ENCODE measurements at places on chromosomes 1 and 21.

DNA sequence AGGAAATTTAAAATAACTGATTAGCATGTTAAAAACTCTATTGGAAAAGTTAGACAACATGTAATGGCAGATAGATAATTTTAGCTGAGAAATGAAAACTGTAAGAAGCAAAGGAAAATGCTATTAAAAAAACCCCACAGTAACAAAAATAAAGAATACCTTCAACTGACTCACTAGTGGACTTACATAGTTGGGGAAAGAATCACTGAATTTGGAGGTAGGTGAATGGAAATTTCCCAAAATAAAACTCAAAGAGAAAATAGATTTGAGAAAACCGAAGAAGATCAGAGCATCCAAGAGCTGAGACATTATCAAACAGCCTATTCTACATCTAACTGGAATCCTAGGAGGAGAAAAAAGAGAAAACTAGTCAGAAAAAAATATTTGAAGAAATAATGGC is 34.7 kb downstream of the PDE4B start:
- no peak for DNase-seq

DNA sequence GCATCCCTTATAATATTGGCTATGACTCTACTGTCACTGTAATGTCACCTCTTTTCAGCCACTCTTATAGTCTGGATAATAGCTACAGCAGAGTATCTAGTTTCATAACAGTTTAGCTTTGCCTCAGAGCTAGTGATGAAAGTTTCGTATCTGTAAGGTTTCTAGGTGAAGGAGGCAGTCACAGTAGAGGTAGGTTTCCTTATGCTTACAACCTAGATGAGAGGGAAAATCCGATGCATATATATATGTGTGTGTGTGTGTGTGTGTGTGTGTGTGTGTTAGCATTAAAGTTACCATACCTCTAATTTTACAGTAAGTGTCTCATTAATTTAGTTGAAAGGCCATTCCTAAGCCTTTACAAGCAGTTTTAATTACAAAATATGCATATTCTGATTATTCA is 2.2 kb upstream of the TOR1AIP2 start:
- DNase-seq: no peak

DNA sequence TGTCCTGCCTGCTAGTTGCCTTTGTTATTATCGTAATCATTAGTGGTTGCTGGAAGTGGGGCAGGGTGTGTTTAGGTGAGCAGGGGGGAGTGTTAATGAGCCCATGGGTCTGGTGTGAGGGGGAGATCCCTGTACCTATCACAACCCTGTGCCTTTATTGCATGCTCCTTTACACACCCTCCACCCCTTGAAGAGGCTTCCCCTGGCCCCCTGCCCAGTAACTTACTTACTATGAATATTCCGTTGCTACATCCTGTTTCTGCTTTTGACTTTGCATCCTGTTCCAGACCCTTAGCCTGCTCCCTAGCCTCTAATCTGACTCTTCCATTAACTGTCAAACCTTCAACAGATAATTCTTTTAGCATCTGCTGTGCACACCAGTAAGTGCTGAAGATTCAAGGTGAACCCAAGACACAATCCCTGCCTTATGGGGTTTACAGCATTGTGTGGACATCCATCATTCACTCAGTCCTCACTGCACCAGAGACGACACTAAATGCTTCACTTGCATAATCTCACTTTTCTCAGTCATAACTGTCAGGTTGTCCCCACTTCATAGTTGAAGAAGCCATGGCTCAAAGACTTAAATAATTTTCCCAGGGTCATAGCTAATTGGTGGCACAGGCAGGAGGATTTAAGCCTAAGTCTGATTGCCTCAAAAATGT is 47.9 kb downstream of the CDC7 start:
- DNase-seq: peak; percentile 54

- DNase-seq: no peak
Observed at GRCh38 chr1:47444562-47445465, 7.0 kb downstream of the FOXD2 start.

DNA sequence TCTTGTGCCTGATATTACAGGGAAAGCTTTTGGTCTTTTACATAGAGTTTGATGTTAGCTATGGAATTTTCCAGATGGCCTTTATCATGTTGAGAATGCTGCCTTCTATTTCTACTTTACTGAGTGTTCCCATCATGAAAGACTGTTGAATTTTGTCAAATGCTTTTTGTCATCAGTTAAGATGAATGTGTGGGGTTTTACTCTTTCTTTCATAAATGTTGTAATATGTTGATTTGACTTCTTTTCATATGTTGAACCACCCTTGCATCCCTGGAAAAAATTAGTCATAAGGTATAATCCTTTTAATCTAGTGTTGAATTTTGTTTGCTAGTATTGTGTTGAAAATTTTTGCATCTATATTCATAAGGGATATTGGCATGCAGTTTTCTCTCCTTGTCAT is 16.1 kb upstream of the HOOK1 start:
- DNase-seq: no peak

DNA sequence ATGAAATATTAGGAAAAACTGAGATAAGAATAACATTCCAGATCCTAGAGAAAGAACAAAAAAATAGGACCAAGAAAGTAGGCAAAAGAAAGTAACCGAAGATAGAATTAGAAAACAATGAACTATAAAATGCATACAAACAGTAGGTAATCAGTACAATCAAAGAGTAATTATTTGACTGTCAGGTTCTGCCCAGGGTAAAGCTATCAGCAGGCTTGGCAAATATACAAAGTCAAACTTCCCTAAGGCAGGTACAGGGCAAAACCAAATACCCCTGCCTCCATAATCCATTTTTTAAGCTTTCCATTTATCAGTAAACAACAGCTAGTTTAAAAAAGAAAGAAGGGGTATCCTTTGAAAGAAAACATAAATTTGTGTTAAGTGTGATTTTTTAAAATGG is 44.4 kb downstream of the TESK2 start:
- no peak for DNase-seq

- peak; percentile 38 for DNase-seq
Observed at GRCh38 chr21:44299458-44300261, at the start of gene PFKL. PFKL (plus strand) TSS chr21:44300053; CDS start chr21:44300106, 53 bp downstream.

- DNase-seq: no peak
Observed at GRCh38 chr1:9242338-9242969, 7.9 kb downstream of the H6PD start.

DNA sequence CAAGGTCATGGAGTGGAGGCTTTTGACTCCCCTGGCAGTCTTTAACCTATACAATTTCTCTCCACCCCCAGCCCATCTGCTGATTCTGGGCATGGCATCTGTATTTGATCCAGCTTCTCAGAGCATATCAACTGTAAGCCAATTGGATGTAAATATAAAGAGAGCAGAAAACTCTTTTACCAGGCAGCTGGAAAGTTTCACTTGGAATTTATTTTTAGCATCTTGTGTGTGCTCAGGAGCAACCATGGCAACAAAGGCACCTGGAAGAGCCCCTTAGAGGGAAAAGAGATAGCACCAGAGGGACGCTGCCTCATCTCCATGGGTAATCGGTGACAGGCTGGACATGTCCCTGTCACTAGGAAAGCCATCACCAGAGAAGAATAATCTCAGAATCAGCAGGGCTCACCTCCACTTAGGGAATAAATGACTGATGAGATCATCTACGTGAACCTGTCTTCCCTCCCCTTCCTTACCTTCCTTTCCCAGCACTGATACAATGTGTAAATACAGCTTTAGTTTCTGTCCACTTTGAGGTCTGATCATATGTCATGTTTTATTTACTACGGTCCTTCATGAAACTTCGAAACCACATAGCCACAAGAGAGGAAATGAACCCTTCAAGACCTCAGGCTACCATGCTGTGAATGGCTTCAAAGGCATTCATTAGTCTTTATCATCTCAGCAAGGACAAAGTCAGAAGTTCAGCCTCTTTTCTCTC is 25.3 kb upstream of the SIPA1L2 start:
- no peak for DNase-seq

DNA sequence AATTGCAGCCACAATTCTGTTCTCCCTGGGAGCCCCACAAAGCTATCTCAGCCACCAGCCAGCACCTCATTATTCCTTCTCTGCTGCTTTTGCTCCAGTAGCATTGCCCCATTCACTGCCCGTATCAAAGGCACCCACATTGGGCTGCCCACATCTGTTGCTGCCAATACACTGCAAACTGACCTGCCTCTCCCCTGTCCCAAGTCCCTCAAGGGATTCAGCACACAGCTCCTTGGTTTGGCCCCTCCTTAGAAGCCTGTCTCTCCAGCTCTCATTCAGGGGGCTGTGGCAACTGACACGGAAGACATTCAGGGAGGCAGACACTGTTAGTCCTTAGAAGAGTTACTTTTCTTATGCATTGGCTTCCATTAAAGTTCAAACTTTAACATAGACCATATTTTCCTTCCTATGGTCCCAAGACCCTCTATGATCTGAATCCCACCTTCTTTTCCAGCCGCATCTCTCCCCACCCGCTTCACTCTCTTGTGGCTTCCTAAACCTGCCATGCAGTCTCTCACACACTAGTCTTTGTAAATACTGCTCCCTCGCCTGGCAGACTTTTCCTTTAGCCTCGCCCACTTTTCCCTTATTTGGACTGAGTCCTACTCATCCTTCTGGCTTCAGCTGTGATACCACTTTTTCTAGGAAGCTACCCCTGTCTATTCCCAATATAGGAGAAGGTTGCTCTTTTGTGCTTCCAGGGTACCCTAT is 19.3 kb upstream of the KLHDC8A start:
- DNase-seq: no peak

- DNase-seq: no peak
Observed at GRCh38 chr21:31182231-31183140, 144.2 kb upstream of the KRTAP19-8 start.

DNA sequence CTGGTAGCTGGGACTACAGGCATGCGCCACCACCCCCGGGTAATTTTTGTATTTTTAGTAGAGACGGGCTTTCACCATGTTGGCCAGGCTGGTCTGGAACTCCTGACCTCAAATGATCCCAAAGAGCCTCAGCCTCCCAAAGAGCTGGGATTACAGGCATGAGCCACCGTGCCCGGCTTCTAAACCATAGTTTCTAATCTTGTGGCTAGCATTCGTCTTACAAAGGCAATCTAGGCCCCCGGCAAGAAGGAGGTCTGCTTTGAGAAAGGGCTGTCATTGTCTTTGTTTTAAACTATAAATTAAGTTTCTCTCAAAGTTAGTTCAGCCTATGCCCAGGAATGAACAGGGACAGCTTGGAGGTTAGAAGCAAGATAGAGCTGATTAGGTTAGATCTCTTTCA is 10.3 kb upstream of the L1TD1 start:
- no peak for DNase-seq

- no peak for DNase-seq
Observed at GRCh38 chr1:156848461-156849150, 10.3 kb downstream of the INSRR start.

GRCh38 chr1:36088265-36088576 is 471 bp upstream of the ADPRS start:
- DNase-seq: no peak

- DNase-seq: no peak
Observed at GRCh38 chr1:82220754-82221153, 420.0 kb downstream of the ADGRL2 start.

DNA sequence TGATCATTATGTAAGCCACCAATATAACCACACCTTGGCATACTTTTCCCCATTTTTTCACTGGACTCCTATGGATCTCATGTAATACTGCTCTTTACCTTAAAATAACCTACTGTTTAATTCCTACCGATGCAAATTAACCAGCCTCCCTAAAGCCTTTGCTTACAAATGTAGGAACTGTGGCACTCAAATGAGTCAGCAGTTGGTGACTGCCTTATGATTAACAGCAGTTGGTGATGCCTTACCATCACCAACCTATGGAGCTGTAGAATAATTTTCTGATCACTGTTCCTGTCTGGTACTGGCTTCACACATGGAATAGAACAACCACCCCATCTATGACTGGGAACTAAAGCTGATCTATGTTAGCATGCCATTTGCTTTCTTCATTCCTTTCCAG is 7.8 kb upstream of the NUDT17 start:
- DNase-seq: no peak

DNA sequence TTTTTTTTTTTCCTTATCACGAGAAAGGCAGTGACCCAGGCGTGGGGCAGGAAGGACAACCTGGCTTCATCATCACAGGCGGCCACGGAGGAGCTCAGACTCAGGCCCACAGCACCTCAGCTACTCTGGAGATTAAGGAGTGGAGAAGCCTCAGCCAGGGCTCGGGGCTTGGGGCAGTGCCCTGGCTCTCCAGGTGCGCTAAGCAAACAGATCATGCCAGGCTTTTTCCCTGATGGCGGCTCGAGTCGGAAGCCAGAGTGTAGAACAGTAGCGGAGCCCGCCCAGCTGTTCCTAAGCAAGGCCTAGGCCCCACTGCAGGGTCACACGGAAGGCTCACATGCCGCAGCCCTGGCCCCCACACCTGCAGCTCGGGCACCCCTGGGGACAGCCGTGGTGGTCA is 70.7 kb downstream of the AGPAT3 start:
- no peak for DNase-seq

DNA sequence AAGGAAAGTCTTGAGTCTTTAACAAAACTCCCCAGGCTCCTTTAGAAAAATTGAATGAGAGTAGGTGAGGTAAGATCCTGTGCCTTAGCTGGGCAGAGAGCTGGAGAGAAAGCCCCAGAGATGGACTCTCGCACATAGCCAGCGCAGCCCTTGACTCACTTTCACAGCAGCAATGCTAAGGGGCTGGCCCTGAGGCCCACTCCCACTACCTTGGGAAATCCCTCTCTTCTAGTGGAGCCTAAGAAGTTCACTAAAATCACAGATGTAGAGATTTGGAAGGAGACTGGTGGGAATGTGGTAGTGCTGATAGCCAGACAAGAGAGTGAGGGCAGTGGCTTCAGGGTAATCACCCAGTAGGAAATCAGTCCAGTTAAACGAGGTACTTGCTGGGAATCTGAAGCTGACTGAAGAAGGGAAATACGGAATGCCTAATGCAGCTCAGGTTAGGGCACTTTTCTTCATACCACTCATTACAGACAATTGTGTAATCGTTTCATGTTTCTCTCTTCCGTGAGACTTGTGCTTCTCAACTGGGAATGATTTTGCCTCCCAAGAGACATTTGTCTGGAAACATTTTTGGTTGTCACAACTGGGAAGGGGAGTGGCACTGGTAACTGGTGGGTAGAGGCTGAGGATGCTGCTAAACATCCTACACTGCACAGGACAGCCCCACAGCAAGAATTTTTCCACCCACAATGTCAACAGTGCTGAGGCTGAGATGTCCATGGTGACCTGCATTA is 42.4 kb upstream of the LRRC8C start:
- DNase-seq: no peak

- DNase-seq: no peak
Observed at GRCh38 chr1:72324451-72324850, 42.1 kb upstream of the NEGR1 start.

All from endothelial cell of umbilical vein (primary cell).